Bone marrow (tissue), 2 donors: ENCODE measurements at places on chromosomes 16 and 17.

- DNase-seq = no peak
Observed at GRCh38 chr16:72850853-72851252, 197.1 kb downstream of the ZFHX3 start.

GRCh38 chr16:68232335-68232734 is 3.6 kb downstream of the ESRP2 start:
- no peak for DNase-seq

- DNase-seq = no peak
Observed at GRCh38 chr16:78155791-78156345, 56.4 kb downstream of the WWOX start.

- no peak for DNase-seq
Observed at GRCh38 chr17:58809564-58809936, 53.9 kb downstream of the PPM1E start.

DNA sequence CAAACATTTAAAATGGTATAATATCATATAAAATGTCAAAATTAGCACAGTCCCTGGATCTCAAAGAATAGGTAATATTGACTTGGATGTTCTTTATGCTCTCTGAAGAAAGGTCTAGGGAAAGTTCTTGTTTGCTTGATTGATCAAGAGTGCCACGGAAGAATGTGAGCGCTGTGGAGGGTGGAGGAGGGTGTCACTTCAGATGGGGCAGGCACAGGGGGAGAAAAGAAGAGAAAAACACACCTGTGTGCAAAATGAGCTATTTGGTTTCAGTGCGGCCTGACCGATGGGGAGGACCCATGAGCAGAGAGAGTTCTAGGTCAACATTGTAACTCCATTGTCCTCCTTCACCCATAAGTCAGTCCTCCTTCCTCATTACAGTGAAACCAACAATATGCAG is 8.8 kb upstream of the VPS4A start:
- DNase-seq = no peak

GRCh38 chr16:4495766-4496165 is 19.6 kb downstream of the HMOX2 start:
- DNase-seq = no peak

GRCh38 chr17:58703137-58703915 is 10.9 kb downstream of the RAD51C start:
- no peak for DNase-seq

DNA sequence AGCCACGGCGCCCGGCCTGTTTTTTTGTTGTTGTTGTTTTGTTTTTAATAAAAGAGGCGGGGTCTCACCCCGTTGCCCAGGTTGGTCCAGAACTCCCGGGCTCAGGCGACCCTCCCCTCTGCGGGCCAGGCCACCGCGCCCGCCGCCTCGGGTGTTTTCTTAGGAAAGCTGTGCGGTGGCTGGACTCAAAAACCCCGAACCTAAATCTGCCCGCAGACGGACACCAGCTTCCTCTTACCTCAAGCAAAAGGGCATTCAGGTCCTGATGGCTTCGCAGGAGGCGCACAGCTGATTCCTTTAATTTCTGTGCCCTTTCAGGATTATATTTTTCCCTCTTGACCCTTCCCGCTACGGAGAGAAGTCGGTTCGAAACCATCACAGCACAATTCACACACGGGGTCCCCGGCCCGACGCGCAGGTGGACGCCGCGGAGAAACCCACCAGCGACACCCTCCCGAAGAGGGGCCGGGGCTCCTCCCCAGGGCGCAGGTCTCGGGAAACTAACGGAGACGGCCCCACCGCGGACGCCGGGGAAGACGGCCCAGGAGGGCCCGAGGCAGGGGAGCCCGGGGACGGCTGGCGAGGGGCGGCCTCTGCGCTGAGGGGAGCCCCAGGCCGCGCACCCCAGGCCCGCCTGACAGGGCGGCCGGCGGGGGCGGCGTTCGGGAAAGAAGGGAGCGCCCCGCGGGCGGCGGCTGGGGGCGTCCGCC is 653 bp downstream of the FANCA start:
- DNase-seq = no peak

GRCh38 chr16:30533748-30534367 is 800 bp downstream of the ZNF747 start:
- DNase-seq = no peak

- DNase-seq = no peak
Observed at GRCh38 chr17:13160296-13160695, 142.5 kb upstream of the ELAC2 start.

DNA sequence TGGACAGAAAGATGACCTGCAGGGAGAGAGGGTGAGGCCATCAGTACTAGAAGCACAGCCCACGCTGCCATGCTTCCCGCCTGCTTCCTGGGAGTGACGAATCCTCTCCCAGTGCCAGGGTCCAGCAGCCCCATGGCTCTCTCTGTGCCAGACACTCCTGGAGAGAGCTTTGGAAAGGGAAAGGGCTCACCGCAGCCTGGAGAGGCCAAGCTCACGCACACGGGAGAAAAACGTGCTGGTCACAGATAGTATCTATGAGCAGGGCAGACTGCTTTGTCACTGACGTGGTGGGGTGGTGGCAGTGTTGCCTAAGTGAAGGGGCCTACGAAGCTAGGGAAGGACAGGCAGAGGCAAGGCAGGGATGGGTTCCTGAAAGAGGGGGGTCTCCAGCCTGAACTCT is 5.4 kb downstream of the WBP2 start:
- no peak for DNase-seq

DNA sequence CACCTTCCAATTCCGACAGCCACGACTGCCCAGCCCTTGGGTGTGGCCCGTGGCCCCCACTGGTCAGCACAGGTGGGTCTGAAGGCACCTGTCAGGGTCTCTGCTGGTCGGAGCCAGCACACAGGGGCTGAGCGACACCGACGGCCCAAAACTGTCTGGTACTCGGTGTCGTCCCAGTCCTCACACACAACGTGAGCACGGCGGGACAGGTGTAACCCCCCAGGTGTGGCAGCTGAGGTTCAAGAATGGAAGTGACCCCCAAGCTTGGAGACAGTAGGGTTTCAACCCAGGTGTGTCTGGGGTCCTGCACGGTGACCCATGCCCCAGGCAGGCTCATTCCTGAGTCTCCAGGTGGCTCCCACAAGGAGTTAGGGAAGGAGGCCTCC is 1.0 kb downstream of the GALNS start:
- no peak for DNase-seq

GRCh38 chr17:76566988-76567431 is 18.6 kb downstream of the ST6GALNAC2 start:
- DNase-seq = no peak

GRCh38 chr17:40561871-40562611 is 3.2 kb downstream of the CCR7 start:
- no peak for DNase-seq

GRCh38 chr17:67280279-67280678 is 35.3 kb upstream of the HELZ start:
- DNase-seq = no peak

GRCh38 chr17:73547790-73548189 is 96.5 kb downstream of the SDK2 start:
- no peak for DNase-seq

DNA sequence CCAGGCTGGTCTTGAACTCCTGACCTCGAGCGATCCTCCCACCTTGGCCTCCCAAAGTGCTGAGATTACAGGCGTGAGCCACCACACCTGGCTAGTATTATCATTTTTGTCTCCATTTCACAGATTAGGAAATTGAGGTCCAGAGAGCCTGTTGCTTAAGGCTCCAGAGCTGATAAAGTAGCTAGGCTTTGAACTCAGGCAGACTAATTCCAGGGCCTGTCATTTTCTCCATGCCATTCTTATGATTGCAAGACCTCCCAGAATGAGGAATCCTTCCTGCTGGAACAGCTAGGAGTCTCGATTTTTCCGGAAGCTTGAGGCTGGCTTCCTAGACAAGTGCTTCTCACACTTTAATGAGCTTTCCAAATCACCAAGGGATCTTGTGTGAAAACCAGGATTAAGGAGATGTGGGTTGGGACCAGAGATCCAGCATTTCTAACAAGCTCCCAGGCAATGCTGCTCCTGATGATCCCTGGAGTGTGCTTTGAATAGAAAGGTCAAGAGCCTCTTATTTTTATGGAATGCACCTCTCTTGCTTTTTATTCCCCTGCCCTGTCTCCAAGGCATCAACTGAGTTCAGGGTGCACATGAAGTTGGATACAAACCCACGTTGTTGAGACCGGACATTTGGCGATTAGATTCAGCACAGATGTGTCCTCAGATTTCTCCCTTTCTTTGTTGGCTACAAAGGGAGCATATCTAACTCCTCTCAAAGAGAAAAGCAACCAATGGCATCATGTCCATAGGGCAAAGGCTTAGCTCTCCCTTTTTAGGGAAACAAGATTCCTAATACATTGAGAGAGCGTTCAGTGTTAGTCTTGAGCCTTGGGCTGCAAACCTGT is 40.3 kb upstream of the FAM20A start:
- DNase-seq = no peak

DNA sequence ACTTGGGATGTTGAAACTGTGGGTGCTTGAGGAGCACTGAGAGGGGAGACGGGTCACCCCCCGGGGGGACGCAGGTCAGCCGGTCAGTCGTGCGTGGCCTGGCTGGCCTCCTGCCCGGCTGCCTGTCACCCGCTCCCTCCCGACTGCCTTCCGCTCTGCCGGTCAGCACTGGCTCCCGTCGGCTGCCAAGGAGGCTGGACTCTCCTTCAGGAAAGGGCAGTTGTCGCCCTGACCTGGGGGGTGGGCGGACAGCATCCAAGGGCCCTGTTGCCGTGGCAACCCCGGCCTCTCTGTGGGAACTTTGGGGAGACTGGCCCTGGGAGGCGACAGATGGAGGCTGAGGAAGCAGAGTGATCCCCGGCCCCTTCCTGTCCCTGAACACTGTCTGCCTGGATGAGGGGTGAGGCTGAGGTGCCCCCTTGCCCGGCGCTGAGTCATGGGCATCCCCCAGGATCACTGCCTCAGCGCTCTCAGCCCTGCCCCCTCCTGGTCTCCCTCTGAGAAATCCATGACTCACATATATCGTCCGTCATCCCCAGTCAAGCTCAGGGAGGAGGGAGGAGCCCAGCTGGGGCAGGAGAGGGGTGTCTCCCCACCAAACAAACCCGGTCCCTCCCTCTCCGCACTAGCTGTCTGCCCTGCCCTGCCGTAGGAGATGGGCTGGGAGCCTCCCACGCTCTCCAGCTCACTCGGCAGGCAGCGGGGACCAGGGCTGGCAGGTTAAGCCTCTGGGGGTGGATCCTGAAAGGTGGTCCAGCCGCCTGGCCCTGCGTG is at the start of gene ADGRG1:
ADGRG1 (plus strand) TSS at position 623 of the 774 bp plus-strand sequence. CDS start 21,658 bp downstream, outside the sequence.
- peak; percentile 98 for DNase-seq

GRCh38 chr17:34374457-34374856 is 11.4 kb upstream of the CCL1 start:
- no peak for DNase-seq

DNA sequence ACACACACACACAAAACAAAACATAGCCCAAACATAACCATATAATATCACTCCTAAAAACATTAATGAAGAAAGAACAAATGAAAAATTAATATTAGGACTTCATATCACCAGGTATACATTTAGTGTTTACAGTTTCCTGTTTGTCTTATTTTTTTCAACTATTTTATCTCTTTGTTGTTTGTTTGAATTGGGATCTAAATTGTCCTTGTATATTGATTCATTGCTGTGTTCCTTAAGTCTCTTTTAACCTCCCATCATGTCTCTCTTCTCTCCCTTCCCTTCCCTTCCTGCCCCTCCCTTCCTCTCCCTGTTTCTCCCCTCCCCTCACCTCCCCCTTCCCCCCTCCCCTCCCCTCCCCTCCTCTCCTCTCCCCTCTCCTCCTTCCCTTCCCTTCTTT is 23.8 kb upstream of the CBLN1 start:
- DNase-seq = no peak

- DNase-seq = no peak
Observed at GRCh38 chr16:67170168-67170948, at the start of gene NOL3. Gene NOL3, plus strand, starts transcription at chr16:67170538.

DNA sequence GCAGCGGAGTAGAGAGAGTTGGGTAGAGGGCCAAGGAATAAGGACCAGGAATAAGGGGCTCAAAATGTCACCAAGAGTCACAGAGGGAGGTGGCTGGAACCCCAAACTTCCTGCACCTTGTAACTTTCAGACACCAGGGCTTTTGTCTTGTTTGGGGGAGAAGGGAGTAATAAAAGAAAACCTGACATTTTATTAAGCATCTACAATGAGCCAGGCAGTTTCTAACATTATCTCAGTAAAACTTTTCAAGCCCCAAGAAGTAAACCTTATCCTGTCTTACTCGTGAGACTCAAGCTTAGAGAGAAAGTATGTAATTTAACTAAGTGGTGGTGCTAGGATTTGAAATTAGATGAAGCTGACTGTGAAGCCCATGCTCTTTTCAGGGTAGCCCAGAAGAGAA is 848 bp upstream of the MTMR4 start:
- DNase-seq = no peak

DNA sequence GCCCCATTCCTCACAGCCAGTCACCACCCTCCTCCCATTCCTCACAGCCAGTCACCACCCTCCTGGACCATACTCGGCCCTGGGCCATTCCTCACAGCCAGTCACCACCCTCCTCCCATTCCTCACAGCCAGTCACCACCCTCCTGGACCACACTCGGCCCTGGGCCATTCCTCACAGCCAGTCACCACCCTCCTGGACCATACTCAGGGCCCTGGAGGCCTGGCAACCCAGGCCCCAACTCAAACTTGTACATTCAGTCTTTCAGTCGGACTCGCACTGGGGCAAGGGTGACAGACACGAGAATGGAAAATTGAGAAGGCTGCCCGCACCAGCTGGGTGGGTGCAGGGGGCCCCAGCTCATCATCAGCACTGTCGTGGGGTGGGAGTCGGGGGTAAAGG is 30.4 kb upstream of the FOXK2 start:
- DNase-seq = no peak

GRCh38 chr17:33154869-33155455 is 138.1 kb downstream of the ASIC2 start:
- DNase-seq = no peak

DNA sequence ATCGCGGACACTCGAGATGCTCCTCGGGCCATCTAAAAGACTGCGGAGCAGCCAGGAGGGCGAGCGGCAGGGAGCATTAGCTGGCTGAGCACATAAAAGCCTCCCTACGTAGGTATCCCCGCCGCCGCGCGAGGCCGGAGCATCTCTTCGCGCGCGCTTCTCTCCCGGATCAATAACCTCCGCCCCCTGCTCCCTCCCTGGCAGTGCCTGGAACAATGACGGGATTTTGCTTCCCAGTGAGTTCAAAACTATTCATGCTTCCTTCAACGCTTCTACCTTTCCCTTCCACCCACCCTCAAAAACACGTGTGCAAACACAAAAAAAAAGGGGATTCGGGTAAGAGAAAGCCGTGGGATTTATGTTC is 984 bp downstream of the CENPV start:
- no peak for DNase-seq

- no peak for DNase-seq
Observed at GRCh38 chr17:524406-524950, 171.9 kb upstream of the RPH3AL start.

DNA sequence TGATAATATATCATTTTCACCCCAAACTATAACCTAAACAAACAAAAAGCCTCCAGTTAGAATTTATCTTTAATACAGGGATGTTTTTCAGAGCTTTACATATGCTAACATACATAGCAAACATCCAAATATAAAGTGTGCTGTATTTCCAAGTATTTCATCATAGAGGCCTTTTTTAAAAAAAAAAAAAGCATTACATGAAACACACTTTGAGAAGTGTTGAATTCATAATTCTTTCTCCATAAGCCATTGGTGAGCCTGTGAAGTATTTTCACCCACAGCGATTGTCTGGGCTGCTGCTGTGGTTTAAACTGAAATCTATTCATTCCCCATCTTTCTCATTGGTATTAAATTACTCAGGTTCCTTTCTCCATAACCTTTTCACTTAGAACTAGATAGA is 503.4 kb upstream of the CDH8 start:
- no peak for DNase-seq
